Fibroblast of the conjunctiva (primary cell): ENCODE measurements at places on chromosomes 16 and 17.

- no peak for DNase-seq
These were observed 390.6 kb downstream of the HAPSTR1 start for GRCh38 chr16:9481747-9482730.

- no peak for DNase-seq
These were observed 2.8 kb upstream of the LPCAT2 start for GRCh38 chr16:55506083-55506482.

GRCh38 chr17:62725791-62726249 is 82.3 kb downstream of the MARCHF10 start:
- no peak for DNase-seq

- DNase-seq: no peak
These were observed 3.7 kb upstream of the NPIPB15 start for GRCh38 chr16:74372369-74372768.

GRCh38 chr16:70779361-70779760 is 21.6 kb downstream of the VAC14 start:
- DNase-seq: no peak

DNA sequence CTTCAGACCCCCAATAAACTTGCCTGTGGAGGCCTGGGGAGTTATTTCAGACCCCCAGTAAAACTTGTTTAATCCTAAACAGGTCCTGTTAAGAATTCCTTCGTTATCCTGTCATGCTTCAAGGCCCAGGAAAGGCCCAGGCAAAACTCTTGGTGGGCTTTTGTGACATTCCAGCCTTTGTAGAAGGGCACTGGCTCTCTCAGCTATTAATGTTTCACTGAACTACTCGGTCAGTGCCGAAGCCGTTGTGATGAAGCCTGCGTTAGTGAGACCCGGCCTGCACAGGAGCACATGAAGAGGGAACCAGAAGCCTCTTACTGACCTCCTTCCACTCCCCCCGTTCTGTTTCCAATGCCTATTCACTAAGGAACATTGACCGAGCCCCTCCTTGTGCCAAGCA is 47.4 kb upstream of the PLCG2 start:
- DNase-seq: no peak

GRCh38 chr17:18917506-18918032 is 34.4 kb upstream of the SLC5A10 start:
- DNase-seq: no peak

DNA sequence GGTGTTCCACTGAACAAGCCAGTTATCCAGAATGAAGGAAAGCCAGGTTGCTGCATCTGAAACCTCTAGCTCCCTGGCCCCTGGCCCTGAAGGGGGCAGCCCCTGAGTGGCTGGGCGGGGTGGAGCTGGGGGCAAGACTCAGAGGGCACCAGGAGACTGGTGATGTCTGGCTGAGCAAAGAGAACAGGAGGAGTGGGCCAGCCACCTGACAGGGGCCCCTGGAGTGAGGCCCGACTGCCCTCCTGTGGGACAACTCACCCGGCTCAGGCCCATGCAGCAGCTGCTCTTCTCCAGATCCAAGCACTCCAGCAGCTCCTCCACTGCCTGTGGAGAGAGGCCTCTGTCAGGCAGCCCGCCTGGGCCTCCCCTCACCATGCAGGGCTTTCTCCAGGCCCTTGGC is 60.4 kb downstream of the PIPOX start:
- no peak for DNase-seq

GRCh38 chr17:3678095-3678820 is 9.6 kb downstream of the EMC6 start:
- DNase-seq: no peak

DNA sequence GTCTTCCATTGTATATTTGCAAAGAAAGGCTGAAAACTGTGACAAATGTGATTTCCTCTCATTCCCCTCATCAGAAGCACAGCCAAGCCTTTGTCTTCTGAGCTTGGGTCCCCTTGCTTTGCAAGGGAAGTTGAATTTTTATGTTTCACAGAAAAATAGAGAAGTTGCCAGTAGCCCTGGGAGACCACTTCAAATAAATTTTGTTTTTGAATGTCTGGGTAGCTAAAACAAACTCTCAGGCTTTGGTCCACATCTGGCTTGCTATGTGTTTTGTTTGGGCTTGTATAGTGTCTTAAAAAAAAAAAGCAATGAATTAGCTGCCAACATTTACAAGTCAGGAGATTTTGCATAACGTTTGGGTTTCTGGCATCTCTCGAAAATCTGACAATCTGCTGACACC is 24.1 kb downstream of the PIK3R6 start:
- DNase-seq: no peak

DNA sequence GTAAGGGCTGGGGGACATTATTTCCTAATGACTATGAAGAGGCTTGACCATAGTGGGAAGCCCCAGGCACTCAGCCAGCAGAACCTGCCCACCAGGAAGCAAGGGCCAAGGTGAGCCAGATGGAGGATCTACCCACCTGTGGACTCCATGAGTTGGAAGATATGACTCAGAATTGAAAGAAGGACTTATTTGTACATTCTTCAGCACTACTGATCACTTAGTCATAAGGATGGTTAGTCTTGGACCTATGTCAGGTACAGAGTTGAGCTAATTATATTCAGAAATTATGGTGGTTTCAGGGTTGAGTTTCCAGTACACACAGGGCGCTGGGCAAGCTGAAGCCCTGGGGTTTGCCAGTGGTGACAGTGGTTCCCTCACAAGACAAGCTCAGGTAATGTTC is 24.0 kb upstream of the GRIN2A start:
- no peak for DNase-seq

GRCh38 chr17:53470626-53471025 is 352.1 kb upstream of the KIF2B start:
- no peak for DNase-seq

DNA sequence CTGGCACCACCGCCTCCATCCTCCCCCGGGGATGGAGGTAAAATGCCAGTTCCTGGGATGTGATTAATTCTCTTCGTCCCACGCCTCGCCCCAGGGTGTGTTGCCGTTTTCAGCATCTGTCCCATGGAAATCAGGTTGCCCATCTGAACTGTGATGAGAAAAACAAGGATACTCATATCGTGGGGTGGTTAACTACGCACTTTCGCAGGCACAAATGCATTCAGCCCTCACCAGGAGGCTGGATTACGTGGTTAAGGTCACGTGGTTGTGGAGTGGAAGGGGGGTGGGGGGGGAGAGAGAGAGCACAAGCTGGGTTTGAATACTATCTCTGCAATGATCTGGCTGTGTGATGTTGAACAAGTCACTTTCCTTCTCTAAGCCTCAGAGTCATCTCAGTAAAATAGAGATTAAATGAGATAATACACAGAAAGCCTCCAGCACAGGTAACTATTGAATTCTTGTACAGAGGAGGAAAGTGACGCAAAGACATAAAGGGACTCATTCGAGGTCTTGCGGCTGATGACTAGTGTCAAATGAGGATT is 74.7 kb downstream of the BMERB1 start:
- no peak for DNase-seq

DNA sequence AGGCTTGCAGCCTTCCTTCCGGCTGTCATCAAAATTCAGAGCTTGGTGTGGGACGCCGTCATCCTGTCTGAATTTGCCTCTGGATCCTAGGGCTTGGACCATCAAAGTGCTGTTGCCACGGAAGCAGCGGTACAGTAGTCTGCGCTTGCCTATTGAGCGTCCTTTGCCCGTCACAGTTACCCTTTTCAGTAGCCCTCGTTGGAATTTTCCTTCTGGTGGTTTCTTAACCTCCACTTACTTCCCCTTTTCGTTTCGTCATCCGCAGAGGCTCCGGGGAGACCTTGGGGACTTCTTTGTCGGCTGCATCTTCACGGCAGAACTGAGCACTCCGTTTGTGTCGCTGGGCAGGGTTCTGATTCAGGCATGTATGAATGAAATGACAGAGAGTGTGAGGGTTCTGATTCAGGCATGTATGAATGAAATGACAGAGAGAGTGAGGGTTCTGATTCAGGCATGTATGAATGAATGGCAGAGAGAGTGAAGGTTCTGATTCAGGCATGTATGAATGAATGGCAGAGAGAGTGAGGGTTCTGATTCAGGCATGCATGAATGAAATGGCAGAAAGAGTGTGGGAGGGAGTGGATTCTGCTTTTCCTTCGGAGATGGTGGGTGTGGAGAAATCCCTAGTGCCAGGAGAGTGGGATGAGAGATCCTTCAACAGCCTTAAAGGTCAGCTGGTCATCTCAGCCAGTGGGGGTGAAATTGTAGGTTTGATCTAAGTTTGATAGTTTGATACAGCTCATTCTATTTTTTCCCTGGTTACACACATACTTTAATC is 8.0 kb downstream of the TLCD3A start:
- no peak for DNase-seq

- DNase-seq: no peak
These were observed 1.9 kb downstream of the PRSS54 start for GRCh38 chr16:58292886-58293285.

- DNase-seq: no peak
These were observed 1.5 kb downstream of the NMRAL1 start for GRCh38 chr16:4472880-4473279.

- no peak for DNase-seq
These were observed 26.5 kb downstream of the EPN2 start for GRCh38 chr17:19263641-19264051.

DNA sequence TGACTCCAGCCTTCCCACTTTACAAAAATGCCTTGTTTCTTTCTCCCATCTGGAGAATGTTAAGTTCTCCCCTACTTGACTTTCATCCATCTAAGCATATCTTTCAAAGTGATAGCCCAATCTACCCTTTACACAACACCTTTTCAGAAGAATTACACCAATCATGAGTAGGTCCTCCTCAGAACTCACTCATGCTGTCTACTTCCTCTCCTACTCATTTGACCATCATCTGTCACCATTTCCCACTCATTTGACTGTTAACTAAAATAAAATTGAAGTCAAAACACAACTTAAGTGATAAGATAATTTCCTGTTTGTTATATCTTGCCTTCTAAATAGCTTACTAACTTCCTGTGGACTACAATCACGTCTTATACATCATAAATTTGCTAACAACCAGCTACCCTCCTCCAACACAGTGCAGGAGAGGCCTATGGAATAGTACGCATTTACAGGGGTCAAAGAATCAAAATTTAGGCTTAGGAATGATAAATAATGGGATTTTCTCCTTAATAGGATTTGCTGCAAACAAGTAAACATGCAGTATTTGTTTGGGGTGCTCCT is 16.1 kb downstream of the KCNJ16 start:
- DNase-seq: no peak

DNA sequence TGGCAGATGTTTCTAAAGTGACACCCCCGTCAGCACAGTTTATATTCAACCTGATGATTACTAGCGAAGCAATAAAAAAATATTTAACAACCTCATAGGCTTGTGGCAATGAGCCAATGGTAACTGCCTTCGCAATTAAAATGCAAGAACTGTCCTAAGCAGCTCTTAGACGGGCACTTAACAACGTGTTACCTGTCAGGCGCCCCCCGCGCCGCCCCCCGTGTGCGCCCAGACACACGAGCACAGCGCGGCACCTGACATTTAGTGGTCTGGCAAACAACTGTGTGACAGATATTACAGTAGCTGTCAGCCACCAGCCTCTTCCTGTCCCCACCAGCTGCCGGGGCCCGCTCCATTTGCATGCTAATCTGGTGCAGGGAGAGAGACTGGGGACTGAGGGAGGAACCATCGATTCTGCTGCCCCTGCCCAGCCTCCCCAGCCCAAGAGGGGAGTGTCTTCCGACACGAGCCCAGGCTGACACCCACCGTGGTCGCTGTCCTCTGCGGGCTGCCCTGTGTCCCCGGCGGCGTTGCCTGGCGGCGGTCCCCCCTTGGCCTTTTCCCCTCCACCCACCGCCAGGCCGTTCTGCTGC is 12.7 kb downstream of the NDUFAF8 start:
- DNase-seq: no peak

DNA sequence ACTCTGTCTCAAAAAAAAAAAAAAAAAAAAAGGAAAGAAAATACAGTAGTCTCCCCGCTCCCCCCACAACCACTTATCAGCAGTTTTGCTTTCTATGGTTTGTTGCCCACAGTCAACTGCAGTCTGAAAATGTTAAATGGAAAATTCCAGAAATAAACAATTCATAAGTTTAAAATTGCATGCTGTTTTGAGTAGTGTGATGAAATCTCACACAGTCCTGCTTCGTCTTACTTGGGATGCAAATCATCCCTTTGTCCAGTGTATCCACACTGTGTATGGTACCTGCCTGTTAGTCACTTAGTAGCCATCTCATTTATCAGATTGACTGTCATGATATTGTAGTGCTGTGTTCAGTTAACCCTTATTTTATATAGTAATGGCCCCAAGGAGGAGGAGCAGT is 41.5 kb downstream of the NF1 start:
- no peak for DNase-seq

DNA sequence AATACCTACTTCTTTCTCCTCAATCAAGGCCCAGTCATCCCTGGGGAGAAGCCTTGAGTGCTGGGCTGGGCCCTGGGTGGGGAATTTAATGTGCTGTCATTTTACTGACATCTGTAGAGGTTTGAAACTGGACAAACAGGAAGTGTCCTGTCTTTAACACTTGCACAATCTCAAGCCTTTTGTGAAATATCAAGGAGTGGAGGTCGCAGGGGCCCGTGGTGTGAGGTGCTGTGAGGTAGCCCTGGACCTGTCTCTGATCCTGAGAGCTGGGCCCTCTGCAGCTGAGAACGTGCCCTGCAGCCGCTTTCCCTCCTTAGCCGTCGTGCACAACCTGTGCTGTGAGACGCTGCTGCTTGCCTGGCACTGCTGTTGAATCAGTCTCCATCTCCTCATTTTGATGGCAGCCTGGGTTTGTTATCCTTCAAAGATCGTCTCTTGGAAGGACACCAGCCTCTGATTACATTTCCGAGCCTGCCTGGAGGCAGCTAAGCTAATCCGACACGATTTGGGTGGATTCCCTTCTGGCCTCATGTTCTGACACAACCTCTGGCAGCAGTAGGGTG is 29.9 kb downstream of the SMARCE1 start:
- peak; percentile 12 for DNase-seq
